Naive thymus-derived CD4-positive, alpha-beta T cell (primary cell): ENCODE measurements at places on chromosomes 3 and 15. TPM values are rescaled to one million over a fixed set of nuclear protein-coding genes. Genes with fewer than 3 reads are reported as not detected.

GRCh38 chr3:10012106-10012505 lies 14.1 kb upstream of the FANCD2 start:
- H3K27me3 ChIP-seq = no peaks in the 10 kb centered on the region
- no peak overlapping the region for H3K27ac ChIP-seq
- no peak overlapping the region for H3K4me3 ChIP-seq
- H3K36me3 ChIP-seq = no peaks in the 10 kb centered on the region

GRCh38 chr15:83396101-83396500 lies 51.0 kb upstream of the SH3GL3 start:
- H3K27me3 ChIP-seq = no peaks in the 10 kb centered on the region
- no peak overlapping the region for H3K4me3 ChIP-seq
- H3K4me1 ChIP-seq = no peaks in the 10 kb centered on the region
- DNase-seq = no peak

- H3K4me3 ChIP-seq = no peak overlapping the region
- no peaks in the 10 kb centered on the region for H3K27me3 ChIP-seq
- DNase-seq = no peak
- H3K36me3 ChIP-seq = no peaks in the 10 kb centered on the region
- H3K27ac ChIP-seq = no peak overlapping the region
Measured at GRCh38 chr3:68467465-68467864, 464.9 kb downstream of the TAFA4 start.

DNA sequence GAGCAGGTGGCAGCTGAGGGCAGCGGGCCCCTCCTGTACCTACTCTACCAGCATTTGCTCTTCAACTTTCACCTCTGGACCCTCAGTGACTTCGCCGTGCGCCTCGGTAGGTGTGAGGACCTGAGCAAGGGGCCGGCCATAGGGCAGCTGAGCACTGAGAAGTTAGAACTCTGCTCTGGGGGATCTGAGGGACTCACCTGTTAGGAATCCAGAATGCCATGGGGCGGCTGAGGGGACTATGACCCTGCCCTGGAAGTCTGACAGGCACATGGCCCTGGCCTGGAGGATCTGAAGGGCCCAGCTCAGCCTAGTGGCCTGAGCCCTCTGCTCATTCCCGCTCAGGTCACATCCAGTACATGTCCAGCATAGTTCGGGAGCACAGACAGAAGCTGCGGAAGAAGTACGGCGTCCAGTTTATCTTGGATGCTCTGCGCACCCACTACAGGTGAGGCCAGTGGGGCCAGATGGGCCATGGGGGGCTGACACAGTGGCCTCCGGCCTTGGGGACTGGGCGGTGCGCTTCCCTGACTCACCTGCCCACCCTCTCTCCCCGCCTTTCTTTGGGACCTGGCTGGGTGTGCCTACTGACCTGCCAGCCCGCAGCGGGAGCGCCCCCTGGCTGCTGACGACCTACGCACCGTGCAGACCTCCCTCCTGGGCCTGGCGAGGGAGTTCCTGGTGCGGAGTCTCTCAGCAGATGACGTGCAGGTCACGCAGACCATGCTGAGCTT lies 18.8 kb downstream of the NBEAL2 start:
- H3K36me3 ChIP-seq = peaks cover 7% of the 10 kb centered on the region
- peak; percentile 54 for DNase-seq
- H3K27me3 ChIP-seq = no peaks in the 10 kb centered on the region

- DNase-seq = no peak
- H3K27me3 ChIP-seq = no peaks in the 10 kb centered on the region
- no peak overlapping the region for H3K4me3 ChIP-seq
- no peak overlapping the region for H3K27ac ChIP-seq
- H3K36me3 ChIP-seq = no peaks in the 10 kb centered on the region
- no peaks in the 10 kb centered on the region for H3K4me1 ChIP-seq
Measured at GRCh38 chr3:181555681-181556080, 156.0 kb upstream of the SOX2 start.

DNA sequence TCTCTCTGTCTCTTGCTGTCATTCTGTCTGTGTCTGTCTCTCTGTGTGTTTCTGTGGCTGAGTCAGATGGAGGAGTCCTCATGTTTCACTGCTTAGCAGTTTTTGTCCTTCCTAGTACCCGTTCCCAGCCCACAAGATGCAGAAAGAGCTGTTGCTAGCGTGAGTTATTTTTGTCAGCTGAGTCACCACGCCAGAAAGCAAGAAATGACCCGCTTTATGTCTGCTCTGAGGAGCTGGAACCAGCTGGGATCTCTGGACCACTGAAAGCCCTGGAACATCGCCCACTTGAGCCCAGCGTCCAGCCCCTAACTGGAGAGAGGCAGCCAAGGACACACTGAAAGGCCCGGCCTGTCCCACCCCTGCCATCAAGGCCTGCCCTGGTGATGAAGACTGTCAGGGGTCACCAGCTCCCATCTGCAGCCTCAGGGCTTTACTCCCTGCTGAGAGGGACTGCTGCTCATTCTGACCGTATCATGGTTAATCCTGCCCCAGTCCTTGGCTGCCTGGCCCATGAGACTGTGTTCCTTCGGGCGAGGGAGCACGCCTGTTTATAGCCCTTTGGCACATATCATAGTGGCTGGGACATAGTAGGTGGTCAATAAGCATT lies 101.7 kb upstream of the TPM1 start:
- no peak overlapping the region for H3K27ac ChIP-seq
- no peaks in the 10 kb centered on the region for H3K27me3 ChIP-seq
- DNase-seq = no peak
- H3K36me3 ChIP-seq = no peaks in the 10 kb centered on the region
- no peak overlapping the region for H3K4me3 ChIP-seq

DNA sequence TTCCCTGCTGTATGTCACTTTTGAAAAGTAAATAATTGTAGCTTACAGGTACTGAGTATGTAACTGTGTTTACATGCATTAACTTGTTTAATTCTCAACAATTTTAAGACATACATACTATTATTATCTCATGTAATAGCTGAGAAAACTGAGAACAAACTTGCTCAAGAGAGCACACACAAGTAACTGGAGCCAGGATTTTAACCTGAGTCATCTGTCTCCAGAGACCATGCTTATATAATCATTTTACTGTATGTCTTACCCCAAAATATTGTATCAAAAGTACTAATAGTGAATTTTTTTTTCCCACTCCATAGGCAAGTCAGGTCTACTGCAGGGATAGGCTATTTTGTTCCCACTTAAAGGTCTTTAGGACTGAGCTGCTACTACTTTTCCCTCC lies 95.4 kb downstream of the FEZF2 start:
- H3K4me3 ChIP-seq = no peak overlapping the region
- no peak for DNase-seq
- no peak overlapping the region for H3K27ac ChIP-seq

DNA sequence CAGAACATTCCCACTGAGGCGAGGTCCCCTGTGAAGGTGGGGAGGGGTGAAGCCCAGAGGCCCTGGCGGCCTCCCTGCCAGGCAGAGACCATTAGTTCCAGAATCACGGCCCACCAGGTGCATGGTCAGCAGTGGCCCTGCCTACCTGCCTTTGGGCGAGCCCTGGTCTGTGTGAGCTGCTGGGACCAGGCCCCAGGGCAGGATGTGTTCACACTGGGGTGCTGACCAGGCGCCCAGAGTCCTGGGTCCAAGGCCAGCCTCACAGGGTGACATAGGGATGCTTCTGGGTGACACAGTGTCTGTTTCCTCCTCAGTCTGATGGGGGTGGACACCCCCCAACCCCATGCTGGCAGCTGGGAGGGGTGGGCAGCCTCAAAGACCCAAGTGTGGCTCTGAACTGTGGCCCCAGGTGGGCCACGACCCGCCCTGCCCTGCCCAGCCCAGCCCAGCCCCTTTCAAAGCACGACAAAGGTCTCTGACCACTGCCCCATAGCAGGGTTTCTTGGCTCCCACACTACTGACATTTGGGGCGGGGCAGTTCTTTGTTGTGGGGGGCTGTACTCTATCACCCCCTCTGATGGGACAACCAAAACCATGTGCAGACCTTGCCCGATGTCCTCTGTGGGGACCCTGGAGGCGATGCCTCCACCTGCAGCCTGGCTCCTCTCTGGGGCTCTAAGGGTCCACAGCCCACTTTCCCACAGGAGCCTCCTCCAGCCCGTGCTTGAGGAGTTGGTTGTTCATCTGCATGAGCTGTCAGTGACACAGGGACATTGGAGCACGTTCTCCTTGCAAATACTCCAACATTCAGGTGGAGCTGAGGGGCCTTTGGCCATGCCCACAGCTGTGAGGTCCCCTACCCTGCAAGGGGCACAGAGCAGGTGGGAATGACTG lies 44.8 kb upstream of the SLC41A3 start:
- no peaks in the 10 kb centered on the region for H3K4me1 ChIP-seq
- H3K4me3 ChIP-seq = no peak overlapping the region
- H3K36me3 ChIP-seq = no peaks in the 10 kb centered on the region
- no peak for DNase-seq
- H3K27ac ChIP-seq = no peak overlapping the region
- H3K27me3 ChIP-seq = no peaks in the 10 kb centered on the region

DNA sequence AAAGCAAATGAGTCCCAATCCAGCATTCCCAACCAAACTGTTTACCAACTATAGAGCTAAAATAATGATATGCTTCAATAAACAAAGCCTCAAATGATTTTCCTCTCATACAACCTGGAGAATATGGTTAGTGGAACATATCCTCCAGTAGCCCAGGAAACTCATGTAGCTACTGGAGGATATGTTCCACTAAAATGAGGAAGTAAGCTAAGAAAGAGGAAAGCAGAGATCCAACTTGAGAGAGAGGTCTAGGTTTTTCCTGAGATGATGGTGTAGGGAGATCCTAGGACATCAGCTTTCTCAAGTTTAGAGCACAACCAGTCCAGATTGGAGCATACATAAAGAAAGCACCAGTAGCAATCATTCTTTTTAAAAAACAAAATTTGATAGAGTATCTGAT lies 44.6 kb upstream of the SLC4A7 start:
- H3K27me3 ChIP-seq = no peaks in the 10 kb centered on the region
- no peak overlapping the region for H3K4me3 ChIP-seq
- peaks cover 6% of the 10 kb centered on the region for H3K4me1 ChIP-seq
- H3K27ac ChIP-seq = no peak overlapping the region
- no peak for DNase-seq

DNA sequence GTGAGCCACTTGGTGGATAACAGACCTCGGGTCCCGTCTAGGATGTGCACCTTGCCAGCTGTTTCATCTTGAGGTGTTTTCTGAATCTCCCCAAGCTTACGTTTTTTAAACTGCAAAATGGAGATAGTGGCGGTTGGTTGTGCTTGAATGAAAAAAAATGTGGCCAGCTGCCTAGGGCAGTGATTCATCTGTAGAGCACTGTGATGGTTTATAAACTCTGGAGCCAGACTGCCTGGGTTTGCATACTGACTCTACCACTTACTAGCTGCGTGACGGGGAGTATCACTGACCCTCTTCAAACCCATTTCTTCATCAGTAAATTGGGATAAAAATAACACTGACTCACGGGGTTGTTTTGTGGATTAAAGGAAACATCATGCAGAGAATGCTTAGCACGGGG lies 159.1 kb downstream of the CHL1 start:
- no peak overlapping the region for H3K27ac ChIP-seq
- no peak for DNase-seq
- no peaks in the 10 kb centered on the region for H3K4me1 ChIP-seq
- no peak overlapping the region for H3K4me3 ChIP-seq

DNA sequence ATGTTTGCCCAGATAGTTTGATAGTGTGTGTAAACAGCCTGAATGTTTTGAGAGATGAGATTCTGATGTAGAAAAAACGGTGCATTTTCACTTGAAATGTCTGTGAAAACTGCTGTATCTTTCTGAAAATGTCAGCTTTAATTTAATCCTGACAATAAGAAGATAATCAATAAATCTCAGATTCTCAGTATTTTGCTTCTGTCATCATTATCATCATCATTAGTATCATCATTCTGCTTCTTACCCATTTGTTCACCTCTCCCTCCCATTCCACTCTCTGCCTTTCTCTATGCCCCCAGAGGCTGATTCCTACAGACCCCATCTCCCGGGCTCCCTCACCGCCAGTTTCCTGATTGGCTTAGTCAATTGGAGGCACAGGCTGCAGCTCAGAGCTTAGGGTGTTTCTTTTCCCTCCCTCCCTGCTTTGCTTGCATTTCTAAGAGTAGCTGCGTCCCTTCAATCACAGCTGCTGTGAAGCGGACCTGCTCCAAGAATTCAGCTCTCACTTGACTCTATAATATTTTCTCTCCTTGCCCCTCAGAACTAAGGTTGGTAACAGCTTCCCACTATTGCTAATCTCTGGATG lies 8.2 kb upstream of the SNTN start:
- H3K27me3 ChIP-seq = no peaks in the 10 kb centered on the region
- no peak for DNase-seq
- no peak overlapping the region for H3K4me3 ChIP-seq
- H3K27ac ChIP-seq = no peak overlapping the region
- no peaks in the 10 kb centered on the region for H3K36me3 ChIP-seq

GRCh38 chr3:60952055-60952454 lies 299.2 kb downstream of the FHIT start:
- no peaks in the 10 kb centered on the region for H3K36me3 ChIP-seq
- DNase-seq = no peak
- no peaks in the 10 kb centered on the region for H3K27me3 ChIP-seq
- H3K4me3 ChIP-seq = no peak overlapping the region

DNA sequence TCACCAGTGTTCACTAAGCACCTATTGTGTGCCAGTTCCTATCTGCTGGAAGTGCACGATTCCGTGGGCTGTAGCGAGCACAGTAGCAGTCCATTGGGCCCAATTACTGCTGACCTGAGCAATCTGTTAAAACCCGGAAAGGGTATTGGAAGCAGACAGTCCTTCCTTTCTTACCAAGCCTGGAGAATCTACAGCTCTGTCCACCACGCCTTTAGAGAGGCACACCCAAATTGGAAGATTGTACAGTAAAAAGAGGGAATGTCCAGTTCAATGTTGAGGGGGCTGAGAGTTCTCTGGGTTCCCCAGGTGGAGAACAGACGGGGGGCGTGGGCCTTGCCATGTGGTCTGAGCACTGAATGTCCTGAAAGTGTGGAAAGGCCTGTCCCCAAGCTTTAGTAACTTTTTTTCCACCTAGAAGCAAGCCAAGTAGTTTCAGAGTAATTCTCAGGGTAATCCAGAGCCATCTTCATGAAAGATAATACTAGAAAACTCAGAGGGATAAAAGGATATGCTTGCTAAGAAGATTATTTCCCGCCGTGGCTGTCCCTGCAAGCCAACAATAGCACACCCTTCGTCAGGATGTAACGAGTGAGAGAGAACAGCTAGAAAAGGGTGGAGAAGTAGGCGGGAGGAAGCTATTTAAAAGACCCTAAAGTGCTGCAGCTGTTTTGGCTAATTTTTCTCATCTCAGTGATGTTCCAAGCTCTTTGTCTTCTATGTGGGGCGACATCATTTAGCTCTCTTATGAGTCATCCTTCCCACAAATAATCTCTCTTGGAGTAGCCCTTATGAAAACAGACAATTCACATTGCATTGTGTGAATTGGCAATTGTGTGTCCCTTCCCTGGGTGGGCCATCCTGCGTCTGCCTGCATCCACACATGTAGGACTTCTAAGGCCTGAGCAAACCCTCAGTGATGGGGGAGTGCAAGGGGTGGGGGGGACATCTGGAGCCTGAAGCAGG lies 181.0 kb downstream of the ATG7 start:
- H3K36me3 ChIP-seq = no peaks in the 10 kb centered on the region
- no peak overlapping the region for H3K27ac ChIP-seq
- H3K27me3 ChIP-seq = no peaks in the 10 kb centered on the region
- no peak overlapping the region for H3K4me3 ChIP-seq

- no peak overlapping the region for H3K4me3 ChIP-seq
- no peaks in the 10 kb centered on the region for H3K4me1 ChIP-seq
- peaks cover 10% of the 10 kb centered on the region for H3K36me3 ChIP-seq
- no peak for DNase-seq
- no peak overlapping the region for H3K27ac ChIP-seq
Measured at GRCh38 chr15:80121546-80121945, 31.3 kb upstream of the FAH start.

CRYBG3 gene
- polyA plus RNA-seq = 0.86 TPM

WDR93 gene
- not detected for polyA plus RNA-seq

MANF gene
- 48.4 TPM for polyA plus RNA-seq

GATM gene
- not detected for polyA plus RNA-seq

NAA50 gene
- polyA plus RNA-seq = 55.4 TPM

PRTG gene
- polyA plus RNA-seq = not detected

AMOTL2 gene
- not detected for polyA plus RNA-seq
